Skeletal muscle tissue (tissue), 5 donors: ENCODE measurements at places on chromosomes 16 and 17. TPM values are rescaled to one million over a fixed set of nuclear protein-coding genes. Genes with fewer than 3 reads are reported as not detected.

Gene LLGL2
- 4.7 TPM for total RNA-seq

Gene KRTAP1-3
- not detected for total RNA-seq

Gene HYDIN
- 3.7 TPM for total RNA-seq

Gene C17orf78
- not detected for total RNA-seq

Gene PPY
- not detected for total RNA-seq

Gene CLEC18C
- under 0.01 TPM for total RNA-seq

Gene TP53TG3C
- not detected for total RNA-seq

Gene MPDU1
- 26.1 TPM for total RNA-seq

Gene CES3
- total RNA-seq, result 0.52 TPM

Gene SLC5A11
- not detected for total RNA-seq

Gene CLN3
- 10.4 TPM for total RNA-seq

Gene C16orf92
- not detected for total RNA-seq

Gene CHP2
- not detected for total RNA-seq

Gene FSCN2
- total RNA-seq, result 1.0 TPM

Gene PPP1R27
- 35.0 TPM for total RNA-seq

Gene OSGIN1
- total RNA-seq, result 0.52 TPM

Gene TLCD3B
- total RNA-seq, result 0.52 TPM

Gene FBXO31
- 26.6 TPM for total RNA-seq

Gene ADAMTS18
- 5.2 TPM for total RNA-seq

Gene TBC1D16
- 19.3 TPM for total RNA-seq

Gene HS3ST3A1
- 2.1 TPM for total RNA-seq

Gene CIBAR2
- not detected for total RNA-seq

Gene TP53TG3F
- not detected for total RNA-seq

Gene PLXDC1
- 0.52 TPM for total RNA-seq

Gene CLEC10A
- total RNA-seq, result 1.6 TPM

Gene SEPTIN1
- 0.52 TPM for total RNA-seq

Gene SLC26A11
- total RNA-seq, result 7.3 TPM

Gene TGFB1I1
- total RNA-seq, result 30.8 TPM

Gene HIC1
- total RNA-seq, result 23.5 TPM

Gene GRIN2A
- total RNA-seq, result 0.52 TPM

Gene CDH11
- total RNA-seq, result 80.9 TPM

Gene PRRT2
- 0.52 TPM for total RNA-seq

Gene AOC3
- 16.2 TPM for total RNA-seq

Gene ABI3
- total RNA-seq, result 1.0 TPM

Gene RFFL
- 2.1 TPM for total RNA-seq

Gene DYNLRB2
- 2.1 TPM for total RNA-seq

Gene SF3B3
- 83.5 TPM for total RNA-seq

Gene NAGS
- under 0.01 TPM for total RNA-seq

Gene HEATR9
- not detected for total RNA-seq

Gene DNAH17
- total RNA-seq, result under 0.01 TPM

Gene SLFN11
- total RNA-seq, result 16.7 TPM

Gene TBC1D28
- total RNA-seq, result not detected
